ENCODE measurements at places on chromosomes 2 and 18.
A peak's percentile ranks its signal among the peaks of the same experiment; 100 is the strongest.

GRCh38 chr2:217090024-217090473 is 230.2 kb upstream of the TNP1 start:
- H3K36me3 ChIP-seq: no peaks in the 10 kb centered on the region
- DNase-seq: peak; percentile 5
- H3K27me3 ChIP-seq: no peaks in the 10 kb centered on the region
- no peak overlapping the region for H3K27ac ChIP-seq

DNA sequence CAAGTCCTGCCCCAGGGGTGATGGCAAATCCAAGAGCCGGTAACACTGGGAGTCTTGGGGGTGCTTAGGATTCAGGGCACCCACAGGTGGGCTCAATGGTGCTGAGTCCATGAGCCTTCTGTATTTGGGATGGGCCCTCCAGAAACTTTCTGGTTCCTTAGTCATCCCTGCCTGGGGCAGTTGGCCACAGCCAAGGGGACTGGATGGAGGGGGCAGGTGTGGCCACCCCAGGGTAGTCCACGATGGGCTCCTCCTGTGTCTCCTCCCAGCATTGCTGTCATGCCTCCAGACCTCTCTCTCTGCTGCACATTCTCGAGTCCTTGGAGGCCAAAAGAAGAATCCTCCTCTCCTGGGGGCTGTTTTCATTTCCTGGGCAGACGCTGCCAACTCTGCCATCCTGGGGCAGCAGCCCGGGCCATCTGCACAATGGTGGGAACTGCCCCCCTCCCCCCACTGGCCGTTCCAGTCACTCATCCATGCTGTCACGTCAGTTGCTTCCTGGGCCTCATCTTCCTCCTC is 158.0 kb upstream of the TWIST2 start:
- no peak overlapping the region for H3K27ac ChIP-seq
- H3K4me1 ChIP-seq: peaks cover 2% of the 10 kb centered on the region
- H3K4me3 ChIP-seq: no peak overlapping the region
- no peaks in the 10 kb centered on the region for H3K36me3 ChIP-seq

GRCh38 chr2:162422894-162423293 is 79.0 kb downstream of the GCA start:
- no peaks in the 10 kb centered on the region for H3K27me3 ChIP-seq
- no peaks in the 10 kb centered on the region for H3K4me1 ChIP-seq
- no peaks in the 10 kb centered on the region for H3K36me3 ChIP-seq
- H3K4me3 ChIP-seq: no peak overlapping the region

DNA sequence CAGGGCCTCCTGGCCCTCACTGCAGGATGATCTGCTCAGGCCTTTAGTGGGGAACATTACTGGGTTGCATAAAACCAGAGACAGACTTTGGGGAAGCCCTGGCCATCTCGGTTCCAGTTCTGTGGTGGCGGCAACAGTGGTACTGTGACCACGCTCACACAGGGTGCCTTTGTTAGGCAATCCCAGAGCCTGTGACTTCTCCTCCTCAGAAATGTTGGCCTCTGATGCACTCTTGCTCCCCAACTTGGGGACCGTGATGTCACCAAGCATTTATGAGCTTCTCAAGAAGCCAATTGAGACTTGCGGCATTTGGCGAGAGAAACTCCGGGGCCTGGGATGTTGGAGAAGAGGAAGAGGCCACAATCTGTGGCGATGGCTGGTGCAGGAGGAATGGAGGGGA is 80.9 kb upstream of the PKDCC start:
- H3K36me3 ChIP-seq: no peaks in the 10 kb centered on the region
- peak overlapping the region; percentile 79 for H3K27ac ChIP-seq
- H3K4me1 ChIP-seq: peaks cover 61% of the 10 kb centered on the region

- H3K27ac ChIP-seq: peak overlapping the region; percentile 72
- no peaks in the 10 kb centered on the region for H3K27me3 ChIP-seq
- DNase-seq: no peak
- peak overlapping the region; percentile 50 for H3K4me3 ChIP-seq
- peaks cover 50% of the 10 kb centered on the region for H3K4me1 ChIP-seq
These were observed 1.7 kb downstream of the INPP5D start for GRCh38 chr2:233061591-233062450.

DNA sequence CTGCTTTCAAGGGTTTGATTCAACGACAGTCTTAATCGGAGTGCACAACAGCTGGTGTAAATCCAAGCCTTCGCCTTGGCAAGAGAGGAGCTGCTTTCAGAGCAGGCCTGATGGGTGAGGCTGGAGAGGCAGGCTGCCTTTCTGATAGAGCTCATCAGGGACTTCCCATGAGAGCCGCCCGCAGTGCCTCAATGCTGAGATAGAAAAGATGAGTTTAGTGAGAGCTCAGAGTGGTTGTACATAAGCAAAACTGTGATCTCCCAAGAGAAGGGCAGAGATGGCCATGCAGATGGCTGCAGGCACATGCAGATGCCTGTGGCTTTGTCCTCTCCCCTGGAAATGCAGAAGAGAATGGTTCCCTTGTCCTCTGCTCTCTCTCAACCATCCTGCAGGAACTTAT is 122.1 kb downstream of the ARL4C start:
- no peak for DNase-seq
- no peak overlapping the region for H3K4me3 ChIP-seq
- H3K27me3 ChIP-seq: no peaks in the 10 kb centered on the region
- H3K36me3 ChIP-seq: no peaks in the 10 kb centered on the region
- H3K27ac ChIP-seq: no peak overlapping the region
- no peaks in the 10 kb centered on the region for H3K4me1 ChIP-seq

DNA sequence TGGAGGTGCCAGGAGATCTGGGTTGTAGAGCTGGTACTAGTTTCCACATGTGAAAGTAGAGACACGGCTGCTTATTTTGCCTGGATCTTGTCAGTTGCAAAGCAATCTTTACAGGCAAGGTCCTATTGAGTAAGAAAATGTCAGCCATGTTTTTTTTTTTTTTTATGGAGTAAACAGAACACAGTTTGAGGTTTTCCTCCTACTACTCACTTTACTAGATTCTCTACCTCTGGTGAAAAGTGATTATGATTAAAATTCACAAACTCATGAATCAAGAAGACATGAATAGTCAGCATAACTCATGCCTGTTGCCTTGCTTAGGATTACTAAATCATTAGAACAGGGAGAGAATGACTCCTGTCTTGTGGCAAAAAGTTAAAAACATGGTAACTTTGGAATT is 70.1 kb upstream of the PNPT1 start:
- H3K27me3 ChIP-seq: no peaks in the 10 kb centered on the region
- H3K4me3 ChIP-seq: no peak overlapping the region
- no peak overlapping the region for H3K27ac ChIP-seq
- no peaks in the 10 kb centered on the region for H3K36me3 ChIP-seq

GRCh38 chr2:24855726-24856125 is 62.5 kb downstream of the CENPO start:
- H3K27me3 ChIP-seq: no peaks in the 10 kb centered on the region
- peaks cover 23% of the 10 kb centered on the region for H3K4me1 ChIP-seq
- no peaks in the 10 kb centered on the region for H3K36me3 ChIP-seq

DNA sequence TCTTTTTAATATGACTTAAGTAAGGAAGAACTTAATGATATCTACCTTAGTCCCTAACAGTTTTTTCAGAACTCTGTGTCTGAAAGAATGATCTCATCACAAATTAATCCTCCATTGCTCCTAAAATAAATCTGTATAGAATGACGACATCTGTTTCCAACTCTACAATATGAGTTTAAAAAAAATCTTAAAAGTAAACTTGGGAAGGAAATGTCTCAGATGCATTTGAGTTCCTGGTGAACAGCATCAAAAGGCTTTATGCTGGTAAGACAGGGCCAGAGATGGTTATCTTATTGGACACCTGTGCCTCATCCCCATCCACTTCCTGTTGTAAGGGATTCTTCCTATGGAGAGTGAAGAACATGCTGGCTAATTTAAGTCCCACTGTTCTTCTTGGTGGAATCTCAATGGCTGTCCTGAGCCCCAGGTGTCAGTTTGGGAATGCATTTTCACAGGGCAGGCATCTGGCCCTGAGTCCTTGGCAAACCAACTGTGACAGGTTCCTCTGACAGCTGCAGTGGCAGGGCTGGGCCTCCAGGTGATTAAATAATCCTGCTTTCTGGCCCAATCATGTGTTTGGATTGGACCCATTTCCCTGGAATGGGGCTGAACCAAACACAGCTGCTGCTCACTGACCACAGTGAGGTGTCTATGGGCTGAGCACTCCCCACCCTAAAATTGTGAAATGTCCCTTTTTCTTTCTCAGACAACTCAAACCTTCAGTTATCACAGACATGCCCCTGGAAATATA is 12.9 kb upstream of the NCKAP5 start:
- H3K4me1 ChIP-seq: peaks cover 5% of the 10 kb centered on the region
- H3K36me3 ChIP-seq: no peaks in the 10 kb centered on the region
- H3K27me3 ChIP-seq: no peaks in the 10 kb centered on the region
- no peak for DNase-seq
- H3K4me3 ChIP-seq: no peak overlapping the region

GRCh38 chr2:54725343-54726099 is 2.1 kb downstream of the EML6 start:
- no peak overlapping the region for H3K27ac ChIP-seq
- H3K4me1 ChIP-seq: peaks cover 23% of the 10 kb centered on the region

- H3K36me3 ChIP-seq: no peaks in the 10 kb centered on the region
- no peak overlapping the region for H3K27ac ChIP-seq
- no peak overlapping the region for H3K4me3 ChIP-seq
- no peak for DNase-seq
- no peaks in the 10 kb centered on the region for H3K4me1 ChIP-seq
These were observed 402.8 kb downstream of the TXNL1 start for GRCh38 chr18:56235481-56236013.

DNA sequence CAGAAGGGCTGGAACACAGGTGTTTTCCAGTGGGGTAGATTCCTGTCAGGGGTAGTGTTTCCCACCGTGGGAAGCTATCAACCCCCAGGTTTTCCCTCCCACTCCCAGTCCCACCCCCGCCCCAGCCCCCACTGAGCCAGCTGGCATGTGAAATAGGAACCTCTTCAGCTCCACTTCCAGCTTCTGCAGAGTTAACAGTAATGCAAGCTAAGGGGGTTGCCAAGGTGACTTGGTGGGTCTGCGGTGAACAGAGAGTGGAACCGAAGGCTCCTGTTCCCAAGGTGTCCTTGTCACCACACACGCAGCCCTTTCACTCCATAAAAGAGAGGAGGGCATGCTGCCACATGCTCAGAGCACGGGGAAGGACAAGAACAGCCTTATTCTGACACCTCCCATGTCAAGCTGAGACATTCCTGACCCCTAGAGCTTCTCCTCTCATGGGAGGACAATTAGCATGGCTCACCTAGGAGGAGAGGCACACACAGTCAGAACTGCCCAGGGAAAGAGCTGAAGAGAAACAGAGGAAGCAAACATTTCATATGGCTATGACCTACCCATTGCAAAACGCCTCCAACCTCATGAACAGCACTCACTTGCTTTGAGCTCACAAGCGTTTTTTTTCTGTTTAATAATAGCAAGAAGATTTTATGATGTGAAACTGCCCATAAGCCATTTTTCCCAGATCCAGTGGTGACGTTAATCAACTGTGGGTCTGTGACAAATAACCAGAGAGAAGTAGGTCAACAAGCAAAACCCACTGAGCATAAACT is 39.8 kb upstream of the TBC1D8 start:
- DNase-seq: no peak
- H3K4me3 ChIP-seq: no peak overlapping the region
- no peaks in the 10 kb centered on the region for H3K4me1 ChIP-seq
- no peaks in the 10 kb centered on the region for H3K27me3 ChIP-seq
- H3K27ac ChIP-seq: no peak overlapping the region

DNA sequence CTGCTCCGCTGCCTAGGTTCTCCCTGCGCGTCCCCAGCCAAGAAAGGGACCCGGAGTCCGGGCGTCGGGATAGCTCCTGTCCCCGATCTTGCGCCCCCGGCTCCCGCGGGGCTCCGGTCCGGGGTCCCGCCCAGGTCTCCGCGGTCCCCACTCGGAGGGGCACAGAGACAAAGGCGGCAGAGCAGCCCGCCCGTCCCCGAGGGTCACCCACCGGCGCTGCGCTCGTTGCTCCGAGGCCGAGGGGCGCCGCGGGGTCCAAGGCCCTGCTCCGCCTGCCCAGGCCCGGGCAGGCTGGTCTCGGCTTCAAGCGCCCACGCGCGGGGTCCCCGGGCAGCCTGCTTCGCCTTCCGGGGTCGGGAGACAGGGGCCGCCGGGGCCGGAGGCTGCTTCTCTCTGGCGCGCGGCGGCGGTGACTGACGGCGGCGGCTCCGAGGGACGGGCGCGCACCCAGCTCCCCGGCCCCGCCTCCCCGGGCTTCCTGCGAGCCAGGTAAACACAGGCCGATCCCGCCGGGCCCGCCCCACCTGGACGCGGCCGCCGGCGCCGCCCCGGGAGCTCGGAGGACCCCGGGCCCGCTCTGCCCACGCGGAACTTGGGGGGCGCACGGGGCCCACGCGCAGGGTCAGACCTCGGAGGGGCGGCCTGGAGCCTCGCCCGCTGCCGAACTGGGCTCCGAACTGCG is at the start of gene MBP:
Gene MBP, minus strand, starts transcription at position 415 of the 682 bp plus-strand sequence. CDS start 27,522 bp downstream, outside the sequence.
- H3K36me3 ChIP-seq: no peaks in the 10 kb centered on the region
- H3K27ac ChIP-seq: peak within 1 kb of the TSS; percentile 90
- H3K4me1 ChIP-seq: peaks cover 67% of the 10 kb centered on the region

Measured in esophagus muscularis mucosa (tissue), 4 donors.